NCI-H146 (cell line): ENCODE measurements at places on chromosomes 5 and 9.
A peak's percentile ranks its signal among the peaks of the same experiment; 100 is the strongest.

DNA sequence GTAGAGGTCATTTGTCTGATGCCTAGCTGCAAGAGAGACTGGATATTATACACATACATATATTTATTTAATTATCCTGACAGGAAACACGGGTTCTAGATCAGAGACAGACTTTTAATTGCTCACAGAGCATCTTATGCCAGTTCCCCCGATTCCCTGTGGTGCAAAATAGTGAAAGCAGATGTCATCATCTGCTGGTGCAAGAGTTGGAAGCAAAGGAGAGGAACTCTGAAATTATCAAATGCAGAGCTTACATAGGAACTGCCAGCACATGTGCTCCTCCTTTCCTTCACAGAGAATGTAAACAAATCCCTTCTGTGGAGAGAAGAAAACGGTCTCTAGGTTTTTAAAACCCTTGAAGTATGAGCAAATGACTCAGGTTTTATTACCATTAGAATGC is 69.3 kb downstream of the DTWD2 start:
- DNase-seq: no peak

GRCh38 chr5:133450286-133450685 is 162.1 kb downstream of the FSTL4 start:
- DNase-seq: no peak

DNA sequence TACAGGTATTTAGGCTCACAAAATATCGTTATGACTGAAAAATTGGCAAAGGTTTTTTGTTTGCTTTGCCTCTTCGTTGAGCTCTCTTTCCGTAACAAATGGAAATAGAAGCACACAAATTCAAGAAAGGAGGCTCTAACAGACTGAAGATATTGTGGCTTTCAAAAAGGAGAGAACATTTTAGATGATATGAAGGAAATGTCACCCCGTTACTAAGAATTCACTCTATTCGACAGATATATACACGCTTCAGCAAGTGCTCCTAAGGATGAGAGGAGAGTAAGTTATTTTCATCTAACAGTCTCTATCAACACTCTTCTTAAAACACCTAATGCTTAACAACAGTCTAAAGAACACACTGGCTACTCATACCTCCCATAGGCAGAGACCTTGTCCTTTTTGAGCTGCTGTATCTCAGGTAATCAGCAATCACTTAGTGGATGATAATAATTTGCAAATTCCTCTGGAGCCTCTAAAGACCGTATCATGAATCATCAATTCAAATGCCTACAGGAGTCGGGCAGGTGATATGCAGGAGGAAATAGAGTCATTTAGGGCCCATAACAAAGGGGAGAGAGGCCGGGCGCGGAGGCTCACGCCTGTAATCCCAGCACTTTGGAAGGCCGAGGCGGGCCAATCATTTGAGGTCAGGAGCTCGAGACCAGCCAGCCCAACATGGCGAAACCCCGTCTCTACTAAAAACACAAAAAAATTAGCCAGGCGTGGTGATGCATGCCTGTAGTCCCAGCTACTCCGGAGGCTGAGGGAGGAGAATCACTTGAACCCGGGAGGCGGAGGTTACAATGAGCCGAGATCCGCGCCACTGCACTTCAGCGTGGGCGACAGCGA is 1.4 kb upstream of the HSDL2 start:
- peak; percentile 16 for DNase-seq

DNA sequence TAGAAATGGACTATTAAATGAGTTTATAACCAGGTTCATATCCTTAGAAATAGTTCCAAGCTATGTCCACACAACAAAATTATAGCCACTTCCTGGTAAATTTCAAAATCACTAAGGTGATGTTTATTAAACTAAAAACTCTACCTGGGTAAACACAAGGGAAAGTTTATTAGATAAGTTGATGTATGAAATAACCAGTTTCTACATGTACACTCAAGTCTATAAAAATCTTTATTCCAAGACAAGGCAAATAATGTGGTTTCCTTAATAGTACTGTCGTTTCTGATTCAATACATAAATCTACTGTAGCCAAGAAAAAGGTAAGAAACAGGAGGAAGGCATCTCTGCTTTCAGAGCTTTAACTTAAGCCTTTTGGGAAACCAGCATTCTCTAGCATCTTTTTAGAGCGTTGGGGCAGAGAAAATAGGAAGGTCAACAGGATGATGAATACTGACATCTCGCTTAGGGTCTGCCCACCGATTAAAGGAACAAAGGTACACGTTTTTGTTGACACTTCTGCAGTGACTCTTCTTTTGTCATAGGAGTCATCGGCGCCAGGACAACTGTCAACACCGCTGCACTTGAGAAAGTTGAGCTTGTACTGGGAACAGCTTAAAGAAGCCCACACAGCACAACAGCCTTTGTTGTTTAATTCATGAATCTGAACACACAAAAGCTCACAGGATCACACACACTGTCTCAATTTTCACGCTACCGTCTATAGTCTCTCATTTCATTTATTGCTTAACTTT is 513.6 kb downstream of the SLCO4C1 start:
- DNase-seq: peak; percentile 28
